Activated T-helper 1 cell treated with anti-CD3 and anti-CD28 coated beads, Interleukin-12 subunit alpha, Interleukin-12 subunit beta, Interleukin-2, Interleukin-4 antibody, amounts not matched to agents 30 ng/mL and 10 ng/mL and 1 ng/mL, durations not matched to agents 14 hours and 24 hours and 36 hours (primary cell): ENCODE measurements at places on chromosomes 3 and 15. TPM values are rescaled to one million over a fixed set of nuclear protein-coding genes. Genes with fewer than 3 reads are reported as not detected.
A peak's percentile ranks its signal among the peaks of the same experiment; 100 is the strongest.

- no peaks in the 10 kb centered on the region for H3K36me3 ChIP-seq
- no peak overlapping the region for H3K4me3 ChIP-seq
- peaks cover 16% of the 10 kb centered on the region for H3K27me3 ChIP-seq
- H3K4me1 ChIP-seq: no peaks in the 10 kb centered on the region
Observed at GRCh38 chr15:101326462-101327146, 31.6 kb upstream of the SNRPA1 start.

DNA sequence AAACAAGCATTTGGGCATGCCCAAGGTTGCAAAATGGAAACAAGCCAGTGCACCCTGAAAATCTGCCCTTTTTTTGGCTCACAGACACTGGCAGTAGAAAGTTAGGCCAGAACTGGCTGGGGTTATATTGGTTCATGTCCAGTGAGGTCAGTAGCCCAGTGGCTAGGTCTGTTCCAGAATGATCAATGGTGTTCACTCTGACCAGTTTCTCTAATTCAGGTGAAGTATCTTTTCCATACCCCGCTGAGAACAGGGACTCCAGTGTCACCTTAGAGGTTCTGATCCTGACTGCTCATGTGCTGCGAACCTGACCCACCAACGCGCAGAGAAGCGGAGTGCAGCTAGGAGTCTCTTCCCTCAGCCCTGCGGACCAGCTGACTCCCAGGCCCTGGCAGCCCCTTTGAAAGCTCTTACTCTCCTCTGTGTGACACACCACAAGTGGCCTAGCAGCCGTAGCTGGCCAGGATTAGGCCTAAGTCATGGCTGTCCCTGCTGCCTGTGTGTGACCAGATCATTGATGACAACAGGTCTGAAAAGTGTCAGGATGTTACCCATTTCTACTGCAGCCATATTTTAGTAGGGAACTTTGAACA, 123.5 kb downstream of the GHSR start:
- no peak overlapping the region for H3K4me3 ChIP-seq
- no peak for DNase-seq
- H3K36me3 ChIP-seq: peaks cover 33% of the 10 kb centered on the region
- no peaks in the 10 kb centered on the region for H3K27me3 ChIP-seq
- H3K27ac ChIP-seq: peak overlapping the region; percentile 23
- peaks cover 13% of the 10 kb centered on the region for H3K4me1 ChIP-seq

- H3K36me3 ChIP-seq: no peaks in the 10 kb centered on the region
- H3K4me3 ChIP-seq: no peak overlapping the region
- H3K4me1 ChIP-seq: no peaks in the 10 kb centered on the region
- H3K27me3 ChIP-seq: peaks cover 44% of the 10 kb centered on the region
Observed at GRCh38 chr15:43292375-43293078, 25.8 kb upstream of the TGM5 start.

DNA sequence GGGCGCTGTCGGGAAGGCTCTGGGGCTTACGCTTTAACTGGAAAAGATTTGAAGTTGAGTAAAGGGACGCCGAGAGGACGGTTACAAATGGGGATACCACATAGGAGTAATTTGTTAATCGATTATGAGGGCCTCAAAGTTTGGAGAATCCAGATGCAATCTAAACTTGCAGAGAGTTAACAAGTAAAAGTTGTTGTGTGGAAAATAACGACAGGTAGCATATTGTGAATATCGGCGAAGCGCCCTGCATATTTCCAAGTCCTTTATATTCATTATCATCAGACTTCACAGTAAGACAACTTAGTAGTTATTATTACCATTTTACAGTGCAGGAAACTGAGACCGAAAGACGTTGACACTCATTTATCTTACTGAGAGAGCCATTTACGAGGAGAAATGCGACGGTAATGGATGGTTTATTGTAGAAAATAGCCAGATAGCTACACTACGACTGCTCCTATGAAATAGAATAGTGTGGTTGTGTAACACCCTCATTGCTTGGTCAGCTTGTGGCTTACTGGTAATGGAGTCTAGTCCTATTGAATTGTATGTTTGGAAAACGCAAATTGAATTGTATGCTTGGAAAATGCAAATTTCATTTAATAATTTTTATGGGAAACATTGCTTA, 700 bp downstream of the MKRN2 start:
- H3K27ac ChIP-seq: peak overlapping the region; percentile 70
- H3K4me3 ChIP-seq: peak overlapping the region; percentile 91
- peaks cover 67% of the 10 kb centered on the region for H3K4me1 ChIP-seq
- H3K27me3 ChIP-seq: peaks cover 24% of the 10 kb centered on the region

DNA sequence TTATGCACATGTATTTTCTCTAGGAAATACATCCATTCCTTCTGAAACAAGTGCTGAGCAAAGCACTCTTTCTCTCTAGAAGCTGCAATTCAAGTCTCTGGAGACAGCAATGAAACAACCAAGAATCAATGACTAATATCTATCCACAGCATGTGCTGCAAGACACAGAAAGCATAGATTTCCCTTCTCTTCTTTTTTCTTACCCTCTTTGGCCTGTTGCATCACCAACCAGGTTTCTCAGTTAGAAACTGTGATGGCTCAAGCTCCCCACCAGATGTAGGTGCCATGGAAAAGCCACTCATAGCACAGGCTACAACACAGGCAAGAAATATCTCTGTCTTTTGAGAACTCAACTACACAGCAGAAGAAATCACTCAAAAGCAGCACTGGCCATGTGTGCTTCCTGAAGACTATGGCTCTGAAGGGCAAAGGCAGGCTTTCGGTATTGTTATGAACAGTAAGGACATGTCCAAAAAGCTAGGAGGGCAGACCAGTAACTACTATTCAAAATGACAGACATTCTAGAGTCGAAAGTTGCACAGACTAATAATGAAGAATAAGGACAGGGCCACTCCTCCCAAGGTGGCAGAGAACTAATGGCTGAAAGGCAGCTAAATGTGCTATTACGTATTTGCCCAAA, 15.5 kb downstream of the ZDHHC3 start:
- H3K27me3 ChIP-seq: no peaks in the 10 kb centered on the region
- peaks cover 14% of the 10 kb centered on the region for H3K36me3 ChIP-seq
- H3K4me3 ChIP-seq: no peak overlapping the region
- H3K27ac ChIP-seq: no peak overlapping the region

Gene TM4SF1
- total RNA-seq: 0.13 and 0.22 TPM in 2 replicates

Gene LRRC2
- total RNA-seq: not detected in 2 replicates

Gene PLA2G4D
- not detected in 2 replicates for total RNA-seq

Gene RTP1
- not detected in 2 replicates for total RNA-seq
